Activated T-cell treated with anti-CD3 and anti-CD28 coated beads for 48 hours (primary cell): ENCODE measurements at places on chromosomes 2 and 18.

DNA sequence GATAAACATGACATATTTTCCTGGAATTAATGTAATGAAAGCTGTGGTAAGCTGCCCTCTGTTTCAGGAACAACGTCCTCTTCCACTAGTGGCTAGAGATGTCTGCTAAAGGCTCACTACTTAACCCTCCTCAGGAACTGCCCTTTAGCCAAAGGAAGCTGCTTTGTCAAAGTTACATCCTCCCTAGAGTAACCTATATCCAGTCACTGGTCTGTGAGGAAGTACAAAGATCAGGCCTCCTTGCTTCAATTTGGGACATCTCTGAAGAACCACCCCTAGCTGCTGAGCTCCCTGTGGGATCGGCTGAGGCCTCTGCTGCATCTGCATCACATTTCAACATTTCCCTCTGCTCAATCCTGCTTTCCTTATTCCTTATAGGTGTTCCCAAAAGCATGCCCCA, 107.8 kb downstream of the PRELID3A start:
- DNase-seq = no peak

- no peak for DNase-seq
Observed at GRCh38 chr2:197359859-197360258, 49.3 kb upstream of the ANKRD44 start.

- DNase-seq = no peak
Observed at GRCh38 chr2:80519121-80519643, 214.6 kb upstream of the LRRTM1 start.

DNA sequence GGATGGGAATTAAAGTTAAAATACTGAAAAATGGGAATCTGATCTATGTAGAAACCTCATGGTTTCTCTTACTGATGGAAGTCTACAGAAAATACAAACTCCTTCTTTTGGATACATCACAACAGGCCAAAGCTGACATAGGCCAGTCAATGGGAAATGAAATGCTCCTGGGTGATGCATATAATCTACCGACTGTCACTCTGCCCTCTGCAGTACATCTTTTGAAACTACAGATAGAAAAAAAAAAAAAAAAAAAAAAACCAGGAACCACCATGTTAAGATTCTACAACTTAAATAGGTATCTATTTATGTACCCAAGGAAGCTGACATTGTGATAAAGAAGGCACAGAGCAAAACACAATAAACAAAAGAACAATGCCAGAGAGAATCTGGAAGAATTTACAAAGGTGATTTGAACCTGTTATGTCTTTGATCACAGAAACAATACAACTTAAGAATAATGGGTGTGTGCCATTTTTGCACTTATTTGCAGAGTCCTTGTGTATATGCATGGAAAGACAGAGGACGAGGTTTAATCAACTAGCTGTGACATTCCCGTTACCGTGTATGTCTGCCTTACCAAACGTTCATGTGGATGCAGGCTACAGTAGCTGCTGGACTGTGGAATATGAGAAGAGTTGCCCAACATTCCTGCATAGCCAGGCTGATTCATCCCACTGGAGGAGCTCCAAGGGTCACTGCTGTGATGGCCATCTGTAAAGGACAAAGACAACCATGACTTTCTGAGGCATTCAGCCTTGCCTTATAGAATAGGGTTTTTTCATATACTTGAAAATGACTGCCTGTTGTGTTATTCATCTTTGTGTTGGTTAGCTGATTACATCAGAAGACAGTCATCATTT, 312.7 kb downstream of the TCF4 start:
- no peak for DNase-seq

GRCh38 chr2:88131201-88131998, 3.5 kb upstream of the FABP1 start:
- no peak for DNase-seq

- no peak for DNase-seq
Observed at GRCh38 chr2:234305846-234306245, 191.0 kb downstream of the ARL4C start.

GRCh38 chr18:11760498-11761167, 71.6 kb downstream of the GNAL start:
- no peak for DNase-seq

- DNase-seq = no peak
Observed at GRCh38 chr2:227022608-227023007, 141.4 kb downstream of the COL4A4 start.

DNA sequence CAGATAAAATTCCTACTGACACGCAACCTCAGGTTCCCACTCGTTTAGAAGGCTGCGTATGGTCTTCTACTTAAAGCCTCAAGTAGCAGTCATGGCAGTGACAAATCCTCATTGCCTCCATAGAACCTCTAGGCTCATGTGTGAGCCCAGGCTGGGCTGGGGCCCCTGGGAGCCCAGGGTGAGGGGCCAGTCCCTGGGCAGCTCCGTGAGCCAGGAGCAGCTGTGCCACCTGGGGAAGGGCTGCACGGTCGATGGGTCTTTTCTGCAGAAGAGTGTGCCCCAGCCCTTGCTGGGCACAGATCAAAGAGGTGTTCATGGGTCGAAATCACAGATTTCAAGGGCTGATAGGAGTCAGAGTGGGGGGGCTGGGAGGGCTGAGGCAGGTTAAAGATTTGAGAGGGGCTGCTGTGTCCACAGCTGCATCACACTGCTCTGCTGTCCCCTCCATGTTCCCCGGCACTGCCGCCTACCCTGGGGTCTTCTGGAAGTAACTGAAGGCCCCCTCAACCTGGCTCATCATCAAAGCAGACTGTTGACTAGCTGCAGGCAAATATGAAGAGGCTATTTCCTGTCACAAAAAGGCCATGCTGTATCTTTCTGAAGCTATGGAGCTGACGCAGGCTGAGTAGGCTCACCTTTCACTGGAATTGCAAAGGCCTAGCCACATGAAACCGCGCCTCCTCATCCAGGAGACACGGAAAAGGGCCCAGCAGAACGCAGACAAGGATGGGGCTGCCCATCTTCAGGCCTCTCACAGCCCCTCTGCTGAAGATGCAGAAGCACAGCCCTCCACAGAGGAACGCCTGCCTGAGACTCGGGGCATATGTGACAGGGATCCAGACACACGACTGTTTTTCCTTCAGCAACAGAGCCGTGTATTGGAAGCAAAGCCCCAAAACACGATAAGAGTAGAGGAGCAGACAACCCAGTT, 35.7 kb upstream of the ALPP start:
- DNase-seq = no peak

GRCh38 chr2:233053928-233054784, 6.0 kb upstream of the INPP5D start:
- peak; percentile 72 for DNase-seq

GRCh38 chr2:240237609-240238174, 97.2 kb upstream of the OTOS start:
- no peak for DNase-seq

GRCh38 chr2:202278036-202278760, 12.6 kb downstream of the NOP58 start:
- DNase-seq = no peak

GRCh38 chr2:42030829-42031228, 17.0 kb upstream of the PKDCC start:
- no peak for DNase-seq

DNA sequence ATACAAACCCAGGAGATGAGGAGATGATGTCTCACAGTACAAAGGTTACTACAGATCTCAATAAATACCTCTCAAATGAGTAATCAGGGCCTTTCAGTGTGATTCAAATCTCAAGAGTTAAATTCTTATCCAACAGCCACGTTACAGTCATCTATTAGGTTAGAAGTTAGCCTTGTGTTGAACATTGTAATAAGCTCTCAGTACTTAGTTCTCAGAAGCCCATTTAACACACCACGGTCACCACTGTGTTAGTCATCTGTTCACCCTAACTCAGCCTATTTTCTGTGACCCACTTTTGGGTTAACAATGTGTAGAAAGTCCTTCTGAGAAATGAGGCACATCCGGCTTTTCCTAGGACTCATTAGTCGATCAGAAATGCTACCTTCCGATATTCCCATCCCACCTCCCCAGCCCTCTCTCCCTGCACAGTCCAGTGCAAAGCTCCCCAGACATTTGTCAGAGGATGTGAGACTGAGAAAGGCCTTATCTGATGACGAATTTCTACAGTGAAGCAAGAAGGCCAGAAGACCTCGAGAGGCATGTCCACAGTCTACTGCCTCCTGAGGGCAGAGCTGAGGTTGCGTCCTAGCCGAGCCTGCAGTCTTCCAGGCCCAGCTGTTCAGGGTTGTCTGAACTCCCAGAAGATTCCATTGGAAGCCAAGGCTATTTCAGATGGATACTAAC, 92.6 kb downstream of the ACTR2 start:
- DNase-seq = peak; percentile 18

DNA sequence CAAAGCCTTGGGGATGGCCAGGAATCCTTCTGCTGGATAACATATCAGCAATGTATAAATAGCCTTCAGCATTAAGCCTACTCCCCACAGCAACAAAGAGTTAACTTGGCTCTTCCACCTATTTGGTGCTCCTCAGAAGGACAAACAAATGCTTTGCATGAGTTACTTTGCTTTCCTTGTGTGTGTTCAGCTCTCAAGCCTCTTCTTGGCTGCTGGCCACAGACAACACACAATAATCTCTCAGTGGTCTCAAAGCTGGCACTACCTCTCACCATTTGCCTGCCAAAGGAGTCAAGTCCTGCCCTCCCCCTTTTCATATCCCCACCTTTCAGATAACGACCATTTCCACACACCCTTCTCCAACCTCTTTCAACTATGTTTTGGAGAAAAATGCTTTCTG, 17.5 kb downstream of the FTCDNL1 start:
- no peak for DNase-seq

- no peak for DNase-seq
Observed at GRCh38 chr2:148273158-148273691, 252.3 kb downstream of the MBD5 start.

DNA sequence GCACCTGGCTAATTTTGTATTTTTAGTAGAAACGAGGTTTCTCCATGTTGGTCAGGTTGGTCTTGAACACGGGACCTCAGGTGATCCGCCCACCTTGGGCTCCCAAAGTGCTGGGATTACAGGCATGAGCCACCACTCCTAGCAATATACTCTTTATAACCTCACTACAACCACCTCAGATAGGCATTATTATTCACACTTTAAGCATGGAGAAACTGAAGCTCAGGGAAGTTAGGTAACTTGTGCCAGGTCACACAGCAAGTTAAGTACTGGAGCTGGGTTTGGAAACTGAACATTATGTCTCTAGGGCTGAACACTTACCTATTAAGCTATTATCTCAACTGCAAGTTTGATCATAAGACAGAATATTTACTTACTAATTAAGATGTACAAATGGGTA, 42.6 kb upstream of the ACTR2 start:
- DNase-seq = no peak

GRCh38 chr2:158740127-158740526, 55.0 kb upstream of the DAPL1 start:
- DNase-seq = no peak

DNA sequence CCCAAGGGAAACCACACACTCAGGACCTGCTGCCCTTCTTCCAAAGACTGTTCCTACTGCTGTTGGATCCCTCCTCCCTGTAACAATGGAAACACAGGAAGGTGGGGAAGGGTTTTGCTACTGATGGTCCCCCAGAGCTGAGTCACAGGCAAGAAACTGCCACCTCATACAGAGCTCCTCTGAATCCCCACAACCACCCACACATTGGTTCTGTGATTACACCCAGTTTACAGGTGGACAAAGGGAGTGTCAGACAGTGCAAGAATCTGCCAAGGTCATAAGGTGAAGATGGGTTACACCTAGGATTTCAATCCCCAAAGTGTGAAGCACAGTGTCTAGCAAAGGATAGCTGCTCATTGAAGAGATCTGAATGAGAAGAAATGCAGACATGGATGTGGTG, 141.7 kb upstream of the LMAN1 start:
- DNase-seq = no peak

DNA sequence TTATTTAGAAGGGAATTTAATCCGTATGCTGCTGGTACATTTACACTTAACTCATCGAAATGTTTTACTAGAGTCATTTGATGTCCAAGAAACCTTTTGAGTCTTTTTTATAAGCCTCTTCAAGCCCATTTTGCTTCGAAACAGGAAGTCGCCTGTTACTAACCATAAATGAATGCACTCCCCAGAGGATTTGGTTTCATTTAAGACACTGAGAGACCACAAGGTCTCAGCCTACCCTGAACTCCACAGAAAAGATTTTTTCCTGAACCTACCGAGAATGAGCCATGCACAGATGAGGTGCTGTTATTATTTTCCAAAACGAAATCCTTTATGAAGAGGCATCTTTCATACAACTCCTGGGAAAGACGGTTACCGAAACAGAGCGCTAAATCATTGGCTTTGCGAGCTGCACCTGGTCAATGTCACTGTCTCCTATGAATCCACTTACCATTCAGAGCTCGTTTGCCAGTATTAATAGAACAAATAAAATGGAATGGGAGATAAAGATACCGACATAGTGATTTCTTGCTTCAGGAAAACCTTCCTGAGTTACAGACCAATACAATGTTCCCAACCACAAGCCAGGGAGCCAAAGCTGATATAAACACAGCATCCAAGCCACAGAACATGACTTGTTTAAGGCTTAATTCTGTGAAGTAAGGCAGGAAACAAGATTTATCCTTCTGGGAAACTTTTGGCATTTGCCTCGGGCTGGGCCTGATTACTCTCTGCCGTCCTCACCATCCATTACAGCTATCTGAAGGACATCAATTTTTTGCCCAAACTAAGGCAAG, 382.1 kb downstream of the OSR1 start:
- DNase-seq = no peak

DNA sequence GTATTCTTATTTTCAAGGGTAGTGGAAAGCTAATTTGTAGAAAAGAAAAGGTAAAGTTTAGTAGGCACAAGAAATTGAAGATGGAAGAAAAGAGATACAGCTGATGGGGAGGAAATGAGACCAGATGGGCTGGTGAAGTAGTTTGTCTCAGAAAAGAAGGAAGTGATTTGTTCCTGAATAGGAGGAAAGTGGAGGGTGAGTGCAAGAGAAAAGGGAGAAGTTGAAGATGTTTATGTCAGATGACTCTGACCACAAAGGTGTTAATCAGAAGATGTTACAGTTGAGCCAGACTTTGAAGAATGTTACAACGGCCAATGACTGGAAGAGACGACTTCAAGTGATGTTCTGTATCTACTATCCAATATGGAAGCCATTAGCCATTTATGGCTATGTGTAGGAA, 21.2 kb downstream of the ZSCAN30 start:
- DNase-seq = no peak

DNA sequence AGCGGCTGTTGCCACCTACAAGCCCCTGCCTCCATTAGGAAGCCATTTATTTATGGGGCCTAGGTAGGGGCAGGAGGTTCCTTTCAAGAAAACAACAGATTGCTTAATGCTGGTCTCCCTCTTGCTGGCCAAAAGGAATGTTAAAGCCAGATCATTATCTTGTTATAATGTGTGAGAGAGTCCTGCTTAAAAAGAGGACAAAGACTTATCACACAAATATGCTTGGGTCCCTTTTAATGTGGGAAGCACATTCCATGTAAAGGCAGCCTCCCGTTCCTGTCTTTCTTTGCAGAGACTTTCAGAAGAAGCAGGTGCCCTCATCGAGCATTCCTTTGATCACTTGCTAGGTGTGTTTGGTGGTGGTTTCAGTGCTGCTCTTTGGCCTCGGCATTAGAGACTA, 76.4 kb downstream of the AGAP1 start:
- DNase-seq = no peak

DNA sequence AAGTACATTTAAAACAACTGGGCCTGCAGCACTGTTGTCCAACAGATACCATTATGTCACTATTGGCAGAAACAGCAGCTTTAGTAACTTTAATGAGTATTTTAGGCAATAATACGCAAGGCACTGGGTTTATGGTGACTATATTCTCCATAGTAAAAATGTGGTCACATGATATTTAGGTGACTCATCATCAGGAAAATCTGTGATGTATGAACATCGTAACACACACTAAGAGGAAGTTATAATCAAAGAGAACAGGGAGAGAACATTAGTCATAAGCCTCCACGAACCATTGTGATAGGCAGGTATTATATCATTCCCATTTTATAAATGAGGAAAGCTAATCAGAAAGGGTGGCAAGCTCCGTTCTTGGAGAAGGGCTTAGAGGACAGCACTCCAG, 36.9 kb downstream of the RAPH1 start:
- no peak for DNase-seq
